Effector memory CD4-positive, alpha-beta T cell (primary cell): ENCODE measurements at places on chromosomes 7 and 10.

DNA sequence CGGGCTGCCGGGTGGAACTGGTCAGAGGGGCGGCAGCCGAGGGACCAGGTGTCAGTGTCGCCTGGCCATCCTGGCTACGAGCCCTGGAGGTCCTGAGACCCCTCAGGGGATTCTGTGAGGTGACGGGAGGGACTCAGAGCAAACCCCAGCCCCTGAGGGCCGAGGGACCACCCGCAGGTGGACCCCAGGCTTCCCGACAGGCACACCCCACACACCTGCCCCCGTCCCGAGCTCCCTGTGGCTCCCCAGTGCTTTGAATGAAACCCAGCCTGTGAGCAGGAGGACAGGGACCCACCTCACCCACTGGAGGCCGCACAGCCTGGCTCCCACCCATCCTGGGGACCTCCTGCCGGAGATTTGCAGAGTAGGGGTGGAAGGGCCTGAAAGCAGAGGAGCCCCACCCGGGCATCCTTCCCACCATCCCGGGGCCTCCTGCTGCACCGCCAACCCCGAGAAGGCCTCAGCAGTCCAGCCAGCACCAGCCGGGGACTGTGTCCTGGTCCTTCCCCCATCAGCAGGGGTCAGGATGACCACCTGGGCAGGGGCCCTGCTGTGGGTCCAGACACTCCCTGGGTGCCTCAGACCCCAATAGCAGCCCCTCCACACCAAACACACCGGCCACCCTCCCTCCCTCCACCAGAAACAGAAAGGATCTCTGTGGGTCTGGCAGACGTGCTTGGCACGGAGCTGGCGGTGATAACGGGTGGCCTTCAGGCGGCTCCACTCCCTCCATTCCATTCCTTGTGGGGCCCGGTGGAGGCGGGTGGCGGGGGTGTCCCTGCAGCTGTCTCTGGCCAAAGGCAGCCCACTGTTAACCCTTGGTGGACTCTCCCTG lies 13.9 kb downstream of the VENTX start:
- no peak for DNase-seq

- DNase-seq: no peak
Observed at GRCh38 chr7:70237256-70237655, 639.0 kb downstream of the AUTS2 start.

GRCh38 chr7:24877790-24878311 lies 102.1 kb downstream of the OSBPL3 start:
- DNase-seq: no peak

DNA sequence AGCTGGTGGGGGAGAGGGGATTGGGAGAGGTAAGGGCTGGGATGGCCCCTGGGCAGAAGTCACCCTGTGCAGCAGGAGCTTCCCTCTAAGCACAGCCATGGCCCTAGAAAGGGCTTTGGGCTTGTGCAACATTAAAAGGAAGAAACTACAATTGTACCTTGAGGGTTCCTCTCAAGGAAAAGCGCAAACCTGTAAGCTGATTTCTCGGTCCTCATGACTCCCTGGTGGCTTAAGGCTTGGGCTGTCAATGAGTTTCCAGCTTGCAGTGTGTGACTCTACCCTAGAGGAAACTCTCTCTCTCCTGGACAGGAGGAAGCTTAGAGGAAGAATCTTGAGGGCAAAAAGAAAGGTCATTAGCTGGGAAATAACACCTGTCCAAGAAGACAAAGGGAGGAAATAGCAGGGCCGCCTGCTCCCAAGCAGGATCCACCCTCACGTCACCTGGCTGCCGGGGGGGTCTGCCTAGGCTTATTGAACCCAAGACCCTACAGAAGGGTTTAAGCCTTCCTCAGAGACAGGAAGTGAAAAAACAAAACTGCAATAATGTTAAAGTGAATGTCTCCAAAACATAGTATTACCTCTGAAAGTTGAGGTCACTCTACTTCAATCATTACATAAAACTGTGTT lies 112.5 kb downstream of the WDR11 start:
- DNase-seq: no peak

DNA sequence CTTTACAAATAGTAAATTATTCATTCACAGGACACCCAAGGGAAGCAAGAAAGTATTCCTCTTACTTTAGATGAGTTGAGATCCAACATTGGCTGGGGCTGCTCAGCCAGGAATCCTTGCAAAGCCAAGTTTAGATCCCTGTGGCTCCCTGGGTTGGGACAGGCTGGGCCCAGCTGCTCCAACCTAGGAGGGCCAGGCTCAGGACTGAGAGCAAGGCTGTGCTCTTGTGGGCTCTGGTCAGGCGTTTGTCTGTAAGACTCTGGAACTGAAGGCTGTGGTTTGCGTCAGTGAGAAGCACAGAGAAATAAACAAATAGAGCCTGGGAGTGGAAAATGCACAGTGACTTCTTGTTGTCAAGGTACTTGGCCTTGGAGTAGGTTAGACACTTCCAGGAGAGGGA lies 53.2 kb upstream of the TMEM273 start:
- no peak for DNase-seq

- no peak for DNase-seq
Observed at GRCh38 chr7:39674406-39674805, 51.0 kb downstream of the RALA start.

DNA sequence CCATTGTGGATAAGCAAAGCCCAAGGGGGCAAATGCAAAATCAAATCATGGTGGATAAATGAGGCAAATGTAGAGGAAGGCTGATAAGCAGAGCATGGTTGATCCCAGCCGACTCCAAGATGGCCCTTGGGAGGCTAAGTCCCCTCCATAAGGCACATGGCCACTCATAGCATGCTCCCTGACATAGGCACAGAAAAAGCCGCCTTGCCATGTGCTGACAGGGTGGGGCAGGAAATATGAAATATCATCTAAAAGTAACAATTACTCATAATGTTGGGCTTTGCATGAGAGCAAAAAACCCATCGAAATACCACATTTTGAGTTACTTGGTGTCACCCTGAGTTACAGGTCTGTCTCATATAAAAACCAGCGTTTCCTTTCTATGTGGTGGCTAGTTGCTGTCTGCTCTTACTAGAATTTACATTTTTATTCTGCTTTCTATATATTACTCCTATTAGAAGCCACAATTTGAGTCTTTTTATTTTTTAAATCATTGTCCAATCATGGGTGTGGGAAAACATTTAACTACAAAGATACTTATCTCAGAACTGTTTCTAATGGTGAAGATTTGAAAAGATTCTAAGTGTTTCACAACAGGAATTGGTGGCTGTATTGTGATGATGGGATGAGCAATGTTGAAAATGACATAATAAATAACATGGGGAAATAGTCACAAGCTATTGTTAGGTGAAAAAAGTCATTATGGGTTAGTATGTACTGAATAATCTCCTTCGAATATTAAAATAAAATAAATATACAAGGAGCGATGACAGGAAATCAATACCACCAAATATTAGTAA lies 102.7 kb downstream of the CUBN start:
- peak; percentile 40 for DNase-seq

DNA sequence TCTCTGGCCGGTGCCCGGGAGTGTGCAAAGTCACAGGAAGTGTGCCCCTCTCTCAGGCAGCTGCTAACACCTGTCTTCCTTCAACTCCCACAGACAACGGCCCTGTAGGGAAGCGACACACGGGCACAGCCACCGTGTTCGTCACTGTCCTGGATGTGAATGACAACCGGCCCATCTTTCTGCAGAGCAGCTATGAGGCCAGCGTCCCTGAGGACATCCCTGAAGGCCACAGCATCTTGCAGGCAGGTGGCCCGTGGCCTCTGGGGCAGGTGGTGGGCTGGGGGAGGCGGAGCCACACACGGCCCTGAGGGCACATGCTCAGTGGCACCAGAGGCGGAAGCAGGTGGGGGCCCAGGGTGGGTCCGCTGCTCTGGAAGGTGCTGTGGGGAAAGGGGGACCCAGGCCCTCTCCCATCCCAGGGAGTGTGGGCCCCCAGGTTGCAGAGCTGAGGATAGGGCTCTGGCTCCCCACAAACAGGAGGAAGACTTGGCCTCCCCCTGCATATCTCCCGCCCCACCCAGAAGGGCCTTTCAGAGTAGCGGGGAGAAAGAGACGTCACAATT lies 6.9 kb downstream of the C10orf105 start:
- no peak for DNase-seq

GRCh38 chr10:1544929-1545328 lies 192.4 kb downstream of the ADARB2 start:
- no peak for DNase-seq

- DNase-seq: no peak
Observed at GRCh38 chr7:29236071-29236580, 41.6 kb downstream of the CHN2 start.

GRCh38 chr10:67912331-67912946 lies 28.0 kb downstream of the SIRT1 start:
- DNase-seq: no peak

DNA sequence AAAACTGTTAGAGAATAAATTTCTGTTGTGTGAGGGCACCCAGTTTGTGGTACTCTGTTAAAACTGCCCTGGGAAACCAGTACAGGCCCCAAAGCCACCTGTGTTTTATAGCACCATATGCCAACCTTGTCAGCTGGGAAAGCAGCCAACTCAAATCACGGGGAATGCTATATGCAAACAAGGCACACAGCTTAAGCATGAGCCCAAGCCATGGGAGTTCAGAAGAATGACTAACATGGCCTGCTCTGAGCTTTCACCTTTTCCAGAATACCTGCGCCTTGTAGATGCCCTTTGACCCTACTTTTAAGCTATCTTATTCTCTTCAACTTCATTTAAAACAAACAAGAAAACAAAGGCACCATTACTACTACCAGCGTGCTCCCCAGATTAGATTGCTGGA lies 5.5 kb upstream of the SLC25A13 start:
- no peak for DNase-seq

DNA sequence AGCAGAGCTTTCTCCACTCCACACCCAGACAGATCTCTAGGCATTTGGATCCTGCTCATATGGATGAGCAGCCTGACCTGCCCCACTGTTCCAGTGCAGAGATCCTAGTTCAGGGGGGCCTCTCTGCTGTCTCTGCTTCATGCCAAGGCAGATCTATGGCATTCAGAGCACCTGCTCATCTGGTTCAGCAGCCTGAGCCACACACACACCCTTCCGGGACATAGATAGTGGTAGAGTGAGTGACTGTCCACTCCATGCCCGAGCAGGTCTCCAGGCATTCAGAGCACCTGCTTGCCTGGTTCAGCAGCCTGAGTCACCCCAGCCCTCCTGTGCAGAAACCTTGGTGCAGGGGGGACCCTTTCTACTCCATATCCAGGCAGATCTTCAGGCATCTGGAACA lies 54.3 kb upstream of the ZNF800 start:
- no peak for DNase-seq

GRCh38 chr10:113411456-113411855 lies 141.4 kb upstream of the HABP2 start:
- no peak for DNase-seq

DNA sequence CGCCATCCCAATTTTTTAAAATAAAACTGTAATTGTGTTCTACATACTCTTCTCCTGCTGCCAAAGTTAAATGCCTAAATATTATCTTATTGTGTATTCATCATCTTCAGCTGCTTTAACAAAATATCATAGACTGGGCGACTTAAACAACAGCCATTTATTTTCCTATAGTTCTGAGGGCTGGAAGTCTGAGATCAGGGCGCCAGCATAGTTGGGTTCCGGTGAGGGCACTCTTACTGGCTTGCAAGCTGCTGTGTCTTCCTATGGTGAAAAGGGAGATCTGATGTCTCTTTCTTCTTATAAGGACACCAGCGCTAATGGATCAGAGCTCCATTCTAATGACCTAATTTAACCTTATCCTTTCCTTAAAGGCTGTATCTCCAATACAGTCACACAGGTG lies 30.4 kb downstream of the CSTF2T start:
- DNase-seq: no peak

GRCh38 chr7:99106411-99106810 lies 37.5 kb downstream of the SMURF1 start:
- DNase-seq: no peak

DNA sequence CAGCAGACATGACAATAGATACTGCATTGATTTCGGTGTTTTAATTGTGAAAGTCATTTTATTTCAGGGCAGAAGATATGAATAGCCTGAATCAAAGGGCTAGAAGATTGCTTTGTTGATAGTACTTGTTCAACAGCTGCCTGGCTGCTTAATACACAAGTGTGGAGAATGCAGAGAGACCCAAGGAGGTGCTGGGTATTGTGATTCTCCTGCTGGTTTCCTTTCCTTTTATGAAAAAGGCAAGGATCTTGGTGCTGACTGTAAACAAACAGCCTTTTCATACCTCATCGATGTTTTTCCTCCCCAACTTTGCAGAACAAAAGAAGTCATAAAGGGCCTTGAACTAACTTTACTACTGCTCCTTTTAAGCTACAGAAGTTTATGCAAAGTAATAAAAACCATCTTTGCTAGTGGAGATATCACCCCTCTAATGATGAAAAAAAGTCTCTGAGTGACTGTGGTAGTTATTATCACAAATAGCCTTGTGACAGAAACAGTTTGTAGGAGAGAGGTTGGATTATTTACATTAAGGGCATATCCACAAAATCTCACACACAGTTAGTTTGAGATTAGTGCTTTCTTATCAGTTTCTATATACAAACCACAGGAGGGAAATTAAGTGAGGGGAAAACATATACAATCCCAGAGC lies 800.0 kb downstream of the LRMDA start:
- DNase-seq: no peak

- no peak for DNase-seq
Observed at GRCh38 chr7:29922921-29923700, 66.5 kb downstream of the SCRN1 start.

- DNase-seq: no peak
Observed at GRCh38 chr10:49329146-49329505, 30.2 kb downstream of the C10orf71 start.

- DNase-seq: no peak
Observed at GRCh38 chr10:131689016-131689415, 211.8 kb upstream of the PPP2R2D start.

DNA sequence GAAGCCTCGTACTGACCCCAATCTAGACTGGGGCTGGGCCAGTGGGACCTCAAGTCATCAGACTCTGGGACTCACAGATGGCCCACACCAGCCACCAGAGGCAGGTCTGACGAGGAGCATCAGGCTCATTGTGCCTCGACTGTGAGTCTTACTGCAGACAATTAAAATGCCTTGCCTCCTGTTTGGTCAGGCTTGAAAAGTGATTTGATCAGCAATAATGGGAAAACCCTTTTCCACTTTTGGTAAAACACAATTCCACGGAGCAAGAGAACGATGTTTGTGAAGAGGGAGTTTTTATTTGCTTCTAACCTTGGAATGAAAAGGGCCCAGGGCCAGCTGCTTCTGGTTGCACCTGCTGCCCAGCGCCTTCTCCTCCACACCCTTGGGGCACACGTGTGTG lies 43.9 kb downstream of the C10orf143 start:
- no peak for DNase-seq

DNA sequence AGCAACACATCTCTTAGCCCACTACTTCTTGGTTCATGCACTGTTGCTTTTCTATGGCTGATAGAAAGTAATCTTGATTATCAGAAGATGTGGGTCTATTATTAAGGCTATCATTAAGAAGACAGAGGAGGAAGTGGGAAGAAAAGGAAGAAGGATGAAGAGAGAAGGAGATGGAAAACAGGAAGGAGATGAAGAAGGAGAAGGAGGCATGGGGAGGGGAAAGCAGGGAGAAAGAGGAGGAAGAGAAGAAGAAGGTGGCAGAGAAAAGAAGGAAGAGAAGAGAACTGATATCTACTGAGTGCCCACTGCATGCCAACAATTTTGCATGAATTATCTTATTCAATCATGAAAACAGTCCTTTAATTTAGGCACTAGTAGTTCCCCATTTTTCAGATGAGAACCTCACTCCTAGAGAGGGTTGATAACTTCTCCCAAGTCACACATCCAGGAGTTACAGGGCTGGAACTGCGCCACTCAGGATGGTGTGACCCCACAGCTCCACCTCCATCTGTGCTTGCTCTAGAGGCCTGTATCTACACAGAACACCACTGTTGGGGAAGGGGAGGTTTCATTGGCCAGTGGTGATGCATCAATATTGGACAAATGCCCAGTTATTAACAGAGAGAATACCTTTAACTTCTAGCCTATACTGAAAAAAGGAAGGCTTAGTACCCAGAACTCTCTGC lies 147.4 kb downstream of the CXCL12 start:
- DNase-seq: no peak
